ENCODE measurements at places on chromosomes 5 and 9.

- no peak for DNase-seq
Measured at GRCh38 chr5:160693831-160694465, 158.1 kb downstream of the ATP10B start.

- DNase-seq, result no peak
Measured at GRCh38 chr5:6736524-6737042, 23.4 kb downstream of the TENT4A start.

DNA sequence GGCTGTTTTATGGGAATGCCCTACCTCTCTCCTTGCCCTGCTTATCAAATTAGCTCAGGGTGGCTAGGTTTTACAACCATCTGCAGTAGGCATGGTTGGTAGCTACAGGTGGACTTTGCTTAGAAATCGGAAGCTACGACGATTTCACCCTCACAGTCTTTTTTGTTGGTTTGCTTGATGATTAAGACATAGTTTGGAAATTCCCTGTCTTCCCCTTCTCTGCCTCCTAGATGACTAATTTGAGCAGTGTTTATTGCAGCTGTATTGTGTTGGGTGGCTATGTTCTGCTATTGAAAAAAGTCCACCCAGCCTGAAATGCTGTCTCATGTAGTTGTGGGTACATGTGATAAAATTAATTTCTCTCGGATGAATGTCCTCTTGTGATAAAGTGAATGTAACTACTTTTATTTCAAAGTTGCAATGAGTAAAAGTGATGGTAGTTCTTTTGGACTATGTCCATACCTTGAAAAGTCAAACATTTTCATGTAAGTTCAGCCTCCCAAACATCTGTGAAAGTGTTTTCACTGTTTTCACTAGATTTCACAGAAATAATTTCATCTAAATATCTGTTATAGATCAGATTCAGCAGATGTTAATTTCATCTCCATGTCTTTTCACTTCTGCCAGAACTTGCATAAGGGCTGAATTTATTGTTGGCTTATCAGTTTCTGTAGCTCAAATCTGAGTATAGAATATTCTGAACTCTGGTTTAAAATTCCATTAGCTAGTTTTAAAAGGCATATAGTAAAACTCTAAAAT, 37.3 kb upstream of the FYB1 start:
- DNase-seq, result peak; percentile 92

DNA sequence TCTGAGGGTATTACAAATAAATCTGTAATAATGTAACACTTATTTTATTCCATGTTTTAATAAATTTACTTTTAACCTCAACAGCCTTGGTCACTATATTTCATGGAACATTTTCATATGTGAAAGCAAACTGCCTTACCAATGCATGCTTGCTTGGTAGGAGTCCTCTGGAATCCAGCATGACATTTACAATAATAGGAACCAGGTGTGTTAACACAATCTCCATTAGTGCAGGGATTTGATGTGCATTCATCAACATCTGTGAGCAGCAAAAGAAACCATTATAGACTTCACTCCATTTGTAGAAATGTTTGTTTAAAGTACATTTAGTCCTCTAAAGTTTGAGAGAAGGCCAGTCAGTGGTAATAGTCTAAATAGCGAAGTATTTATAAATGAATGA, 159.4 kb downstream of the FBN2 start:
- no peak for DNase-seq

- no peak for DNase-seq
Measured at GRCh38 chr9:136761545-136761981, 2.8 kb downstream of the LCN15 start.

- DNase-seq, result no peak
Measured at GRCh38 chr9:89425921-89426383, 72.0 kb downstream of the SEMA4D start.

GRCh38 chr9:84567805-84568204, 101.7 kb upstream of the NTRK2 start:
- no peak for DNase-seq

DNA sequence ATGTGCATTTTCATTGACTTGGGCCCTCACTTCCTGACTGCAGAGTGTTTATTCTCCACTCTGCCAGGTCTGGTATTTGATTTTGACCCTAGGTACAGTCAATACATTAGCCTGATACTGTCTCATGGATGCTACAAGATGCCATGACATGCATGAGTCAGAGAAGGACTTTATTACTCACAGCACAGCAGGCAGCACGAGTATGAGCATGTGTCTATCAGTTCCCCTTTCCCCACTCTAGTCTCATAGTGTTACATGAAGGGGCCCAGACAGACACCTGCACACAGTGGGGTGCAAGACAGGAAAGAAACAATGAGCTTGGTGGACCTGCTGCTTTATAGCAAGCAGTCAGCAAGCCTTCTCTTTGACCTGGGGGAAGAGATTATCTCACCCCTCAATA, 19.6 kb downstream of the ITGA2 start:
- DNase-seq, result peak; percentile 93

- DNase-seq, result no peak
Measured at GRCh38 chr9:135326633-135327152, 152.9 kb upstream of the PPP1R26 start.

DNA sequence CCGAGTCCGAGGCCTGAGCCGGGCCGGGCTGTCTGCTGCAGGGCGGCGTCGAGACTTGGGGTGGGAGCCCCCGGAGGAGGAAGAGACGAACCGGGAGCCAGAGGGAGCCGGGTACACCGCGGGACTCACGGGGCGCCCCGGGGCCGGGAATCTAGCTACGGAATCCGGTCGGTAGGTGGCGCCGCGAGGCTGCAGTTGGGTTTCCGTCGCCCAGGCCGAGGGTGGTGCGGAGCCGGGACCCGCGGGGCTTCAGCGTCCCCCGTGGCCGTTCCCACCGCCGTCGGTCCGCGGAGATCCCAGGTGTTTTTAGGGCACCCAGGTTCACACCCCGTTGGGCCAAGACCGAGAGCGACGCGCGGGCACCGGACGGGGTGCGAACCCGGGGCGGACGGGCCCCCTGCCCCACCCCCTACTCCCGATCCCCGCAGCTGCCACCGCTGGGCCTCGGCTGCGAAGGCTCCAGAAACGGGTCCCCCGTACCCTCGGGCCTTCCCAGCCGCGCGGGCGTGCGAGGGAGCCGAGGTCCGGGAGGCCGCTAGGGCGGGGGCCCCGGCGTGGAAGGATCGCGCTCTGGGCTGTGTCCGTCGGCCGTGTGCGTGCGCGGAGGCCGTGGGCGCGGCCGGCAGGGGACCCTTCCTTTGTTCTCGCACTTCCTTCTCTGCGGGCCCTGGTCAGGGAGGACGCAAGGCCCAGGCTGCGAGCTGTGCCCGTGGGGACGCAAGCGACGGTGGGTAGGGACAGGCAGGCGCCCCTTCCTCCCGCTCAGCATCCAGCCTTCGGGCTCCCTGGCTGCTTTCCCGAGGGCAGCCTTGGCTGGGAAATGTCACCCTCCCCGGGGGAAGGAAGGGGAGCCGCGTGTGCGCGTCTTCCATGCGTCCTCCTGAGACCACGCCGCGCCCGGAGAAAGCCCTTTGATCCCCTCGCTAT, 146.6 kb downstream of the GAPVD1 start:
- peak; percentile 83 for DNase-seq

DNA sequence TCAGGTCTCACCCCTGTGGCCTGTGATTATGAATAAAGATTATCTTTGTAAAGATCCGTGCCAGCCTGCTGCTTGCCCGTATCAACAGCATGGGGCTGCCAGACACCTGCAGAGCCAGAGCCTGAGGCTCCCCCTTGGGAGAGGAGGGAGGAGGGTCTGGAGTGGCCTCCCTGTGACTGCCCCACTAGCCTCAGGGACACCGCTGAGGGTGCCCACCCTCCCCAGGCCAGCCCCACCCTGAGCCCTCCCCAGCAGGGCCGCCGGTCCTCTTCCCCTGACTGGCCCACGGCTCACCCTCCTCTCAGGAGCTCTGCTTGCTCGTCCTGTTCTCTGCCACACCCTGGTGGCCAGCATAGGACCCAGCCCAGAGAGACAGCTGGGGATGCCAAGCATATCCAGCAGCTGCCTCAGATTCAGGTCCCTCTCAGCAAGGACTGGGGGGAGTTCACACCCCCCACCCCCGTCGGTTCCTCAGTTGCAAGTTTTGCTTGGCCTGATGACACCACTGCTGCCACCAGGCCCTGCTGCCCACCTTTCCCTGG, 1.9 kb downstream of the SSNA1 start:
- no peak for DNase-seq

GRCh38 chr5:177036443-177036842, 13.9 kb downstream of the ZNF346 start:
- DNase-seq, result no peak

DNA sequence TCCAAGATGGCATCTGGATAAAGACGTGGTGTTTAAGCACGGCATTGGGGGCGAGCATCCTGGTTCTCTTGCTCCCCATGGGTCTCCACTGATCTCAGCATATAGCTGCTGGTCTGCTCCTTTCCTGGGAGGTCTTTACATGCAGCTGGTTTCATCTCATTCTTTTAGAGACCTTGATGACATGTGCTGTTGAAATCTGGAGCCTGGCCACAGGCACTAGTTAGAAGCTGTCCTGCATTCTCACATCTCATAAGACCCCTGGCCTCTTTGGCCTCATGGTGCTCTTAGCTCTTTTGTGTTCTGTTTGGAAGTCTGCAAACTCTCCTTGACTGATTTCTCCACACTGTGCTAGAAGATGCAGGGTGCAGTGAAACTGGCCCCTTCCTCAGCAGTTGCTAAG, 113.0 kb downstream of the SMARCA2 start:
- DNase-seq, result no peak

DNA sequence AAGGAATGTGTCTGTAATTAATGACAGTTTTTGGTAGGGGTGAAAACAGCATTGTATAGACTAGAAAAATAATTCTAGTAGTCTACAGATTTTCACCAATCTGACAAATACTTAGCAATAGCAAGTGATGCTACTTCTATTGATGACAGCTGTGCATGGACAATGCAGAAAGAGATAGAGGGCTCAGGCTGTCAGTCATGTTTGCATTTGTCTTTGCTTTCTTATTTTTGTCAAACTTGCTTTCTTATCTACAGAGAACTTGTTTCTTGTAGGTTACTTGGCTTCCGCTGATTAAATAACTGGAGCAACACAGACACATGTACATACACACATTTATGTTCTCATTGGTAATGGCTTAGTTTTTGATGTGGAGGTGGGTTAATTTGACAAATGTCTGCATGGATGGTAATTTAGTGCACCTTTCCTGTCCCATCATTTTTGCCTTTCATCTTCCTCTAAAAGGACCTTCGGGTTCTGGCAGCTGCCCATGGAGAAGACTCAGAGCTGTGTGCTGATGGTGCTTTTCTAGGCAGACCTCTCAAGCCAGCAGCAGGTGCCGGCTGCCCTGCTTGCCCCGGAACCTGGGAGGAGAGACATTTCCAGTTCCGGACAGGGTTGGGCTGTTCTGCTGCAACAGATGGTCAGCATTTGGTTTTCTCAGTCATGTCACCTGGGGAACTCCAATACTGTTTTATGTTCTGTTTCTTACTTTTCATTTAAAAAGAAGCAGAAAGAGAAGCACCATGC, 28.8 kb downstream of the CAMK4 start:
- DNase-seq, result no peak

DNA sequence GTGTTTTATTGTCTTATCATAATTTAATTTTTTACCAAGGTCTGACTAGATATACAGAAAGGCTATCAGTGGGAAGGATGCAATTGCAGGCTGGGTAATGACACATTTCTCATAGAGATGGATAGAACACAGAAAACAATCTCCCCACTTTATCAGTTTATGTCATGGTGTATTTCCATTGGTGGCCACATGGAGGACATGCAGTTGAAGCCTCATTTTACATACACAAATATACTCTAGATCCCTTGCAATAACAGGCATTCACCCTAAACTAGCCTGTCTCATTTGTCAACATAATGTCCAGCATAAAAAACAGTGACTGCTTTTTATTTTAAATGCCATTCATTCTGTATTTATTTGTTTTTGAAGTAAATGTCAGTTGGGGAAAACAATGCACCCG, 526.3 kb downstream of the GABRG2 start:
- no peak for DNase-seq

DNA sequence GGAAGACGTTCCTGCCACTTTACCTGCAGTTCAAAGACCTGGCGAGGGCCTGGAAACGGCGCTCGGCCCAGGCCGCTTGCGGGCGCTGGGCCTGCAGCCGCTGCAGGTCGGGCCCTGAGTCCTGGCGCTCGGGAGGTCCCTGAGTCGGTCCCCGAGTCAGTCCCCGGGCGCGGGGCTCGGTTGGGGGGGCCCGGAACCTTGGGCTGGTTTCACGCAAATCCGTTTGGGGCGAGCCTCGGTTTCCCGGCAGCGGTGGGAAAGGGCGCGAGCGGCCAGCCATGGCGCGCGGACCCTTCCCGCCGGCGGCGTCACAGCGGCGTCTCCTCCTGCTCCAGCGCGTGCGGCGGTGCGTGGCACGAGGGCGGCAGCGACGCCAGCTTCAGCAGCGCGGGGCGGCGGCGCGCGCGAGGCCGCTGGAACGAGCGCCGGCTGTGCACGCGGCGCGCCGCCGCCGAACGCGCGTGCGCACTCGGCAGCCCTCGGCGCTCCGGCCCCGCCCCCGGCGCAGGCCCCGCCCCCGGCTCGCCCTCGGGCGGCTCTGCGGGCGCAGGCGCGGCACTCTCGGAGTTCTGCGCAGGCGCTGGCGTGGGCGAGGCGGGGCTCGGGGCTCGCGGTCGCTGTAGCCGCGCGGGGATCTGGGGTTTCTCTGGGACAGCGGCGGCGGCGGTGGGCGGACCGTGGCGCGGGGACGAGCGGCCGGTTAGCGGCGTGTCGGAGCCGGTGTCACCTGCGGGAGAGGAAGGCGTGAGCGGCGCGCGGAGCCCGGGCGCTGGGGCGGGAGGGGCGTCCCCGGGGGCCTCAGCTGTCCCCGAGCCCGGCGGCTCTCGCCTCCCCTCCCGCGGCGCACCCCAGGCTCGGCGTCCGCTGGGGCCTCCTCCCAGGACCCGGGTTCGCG, 29.9 kb downstream of the EXOC3 start:
- peak; percentile 86 for DNase-seq

- no peak for DNase-seq
Measured at GRCh38 chr5:57422993-57423392, 59.6 kb downstream of the ACTBL2 start.

- no peak for DNase-seq
Measured at GRCh38 chr5:39426051-39426745, 1.4 kb upstream of the DAB2 start.
